ENCODE measurements at places on chromosomes 4 and X. TPM values are rescaled to one million over a fixed set of nuclear protein-coding genes. Genes with fewer than 3 reads are reported as not detected.
A peak's percentile ranks its signal among the peaks of the same experiment; 100 is the strongest.

DNA sequence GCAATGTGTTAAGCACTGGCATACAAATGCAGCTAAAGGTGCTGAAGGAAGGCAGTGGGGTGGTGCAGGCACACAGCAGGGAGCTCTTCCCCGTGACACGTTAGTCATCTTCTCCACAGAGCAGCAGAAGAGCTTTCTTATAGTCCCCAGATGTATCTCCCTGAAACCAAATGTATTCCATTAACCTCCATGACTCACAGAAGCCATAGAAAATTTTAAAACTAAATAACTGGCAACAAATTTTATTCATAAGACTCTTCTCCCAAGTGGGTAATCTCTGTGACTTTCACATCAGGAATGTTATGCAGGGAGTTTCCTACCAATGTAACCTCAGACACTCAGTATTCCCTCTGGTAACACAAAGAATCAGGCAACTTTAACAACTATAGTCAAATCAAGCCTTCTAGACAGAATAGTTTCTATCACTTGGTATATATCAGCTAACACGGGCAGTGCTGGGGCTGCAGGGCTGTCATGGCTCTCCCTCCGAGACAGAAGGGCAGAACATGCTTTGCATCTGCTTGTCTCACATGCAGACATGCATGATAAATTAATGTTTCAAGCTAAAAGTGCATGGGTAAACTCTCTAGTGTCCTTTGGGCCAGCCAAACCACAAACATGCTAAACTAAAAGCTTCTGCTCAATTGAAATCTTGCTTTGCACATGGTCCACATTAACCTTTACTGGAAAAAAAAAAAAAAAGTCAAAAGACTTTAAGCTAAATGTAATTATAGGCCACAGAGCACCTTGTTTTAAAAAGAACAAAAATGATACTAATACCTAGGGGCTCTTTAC is 28.2 kb downstream of the ANXA5 start:
- DNase-seq = no peak

DNA sequence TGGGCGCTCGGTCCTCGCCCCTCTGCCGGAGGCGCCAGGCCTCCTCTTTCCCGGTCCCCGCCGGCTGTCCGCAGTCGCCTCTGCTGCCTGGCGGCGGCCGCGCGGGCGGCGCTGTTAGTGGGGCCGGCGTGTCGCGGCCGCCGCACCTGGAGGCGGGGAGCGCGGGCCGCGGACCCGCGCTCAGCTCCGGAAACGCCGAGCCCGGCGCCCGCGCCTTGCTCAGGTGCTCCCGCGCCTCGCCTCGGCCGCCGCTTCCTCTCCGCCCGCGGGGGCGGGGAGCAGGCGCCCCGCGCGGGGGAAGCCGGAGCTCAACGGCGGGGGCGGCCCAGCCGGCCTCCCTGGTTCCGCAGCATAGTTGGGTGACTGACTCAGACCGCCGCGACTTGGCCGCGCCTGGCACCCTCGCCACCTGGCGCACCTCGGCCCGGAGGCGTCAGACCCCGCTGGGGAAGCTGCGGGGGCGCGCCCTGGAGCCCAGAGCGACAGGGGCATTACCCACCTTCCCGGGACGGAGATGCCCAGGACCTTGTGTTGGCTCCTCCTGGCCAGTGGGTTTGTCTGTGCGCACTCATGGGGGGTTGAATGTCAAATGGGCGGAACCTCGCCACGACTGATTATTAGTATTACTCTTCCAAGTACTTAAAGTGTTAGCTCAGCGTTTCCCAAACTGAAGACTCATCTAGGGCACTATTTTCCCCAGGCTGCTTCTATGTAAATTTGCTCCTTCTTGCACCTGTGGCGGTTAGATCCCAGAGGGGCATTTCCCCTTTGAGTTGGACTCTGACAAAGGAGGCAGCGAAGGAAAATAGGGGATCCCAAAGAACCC is at the start of gene ARAP2:
ARAP2 (minus strand) TSS at position 258 of the 826 bp plus-strand sequence. CDS start 15,028 bp downstream, outside the sequence.
- DNase-seq = peak; percentile 42

SPP1 gene
- 65.6 TPM for polyA plus RNA-seq

ARAP2 gene
- 13.6 TPM for polyA plus RNA-seq

DNA sequence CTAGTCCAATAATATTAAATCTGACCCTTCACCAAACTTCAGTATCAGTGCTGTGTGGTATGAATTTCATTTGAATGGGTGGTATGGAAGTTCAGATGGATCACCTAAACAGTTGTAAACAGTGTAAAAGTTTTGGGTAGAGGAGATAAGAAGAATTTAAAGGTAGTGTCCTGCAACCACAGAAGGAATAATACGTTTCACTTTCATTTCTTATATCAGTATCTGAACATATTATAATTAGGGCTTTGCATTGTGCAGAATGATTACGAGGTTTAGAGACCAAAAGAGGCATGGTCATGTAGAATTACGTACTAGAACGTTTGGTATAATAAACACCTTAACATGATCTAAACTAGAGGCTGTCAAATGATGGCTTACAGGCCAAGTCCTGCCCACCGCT is 116.1 kb downstream of the PDLIM5 start:
- DNase-seq = no peak

DNA sequence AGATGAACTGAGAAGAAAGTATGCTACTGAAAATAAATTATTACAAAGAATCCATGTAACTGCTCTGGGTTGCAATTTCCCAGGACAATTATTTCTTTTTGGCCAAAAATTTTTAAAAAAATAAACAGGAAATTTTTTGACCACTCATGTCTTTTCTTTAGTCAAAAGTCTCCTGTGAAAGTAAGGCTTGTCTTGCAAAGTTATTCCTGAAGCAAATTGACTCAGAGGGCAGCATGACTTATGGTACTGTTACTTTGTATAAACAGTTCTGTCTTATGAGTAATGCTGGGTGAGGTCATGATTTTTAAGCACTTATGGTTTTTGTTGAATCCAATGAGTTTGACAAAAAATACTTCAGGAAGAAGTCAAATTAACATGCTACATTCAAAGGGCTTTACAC is 292.8 kb upstream of the ARSJ start:
- no peak for DNase-seq
